ENCODE measurements at places on chromosomes 4 and X.

DNA sequence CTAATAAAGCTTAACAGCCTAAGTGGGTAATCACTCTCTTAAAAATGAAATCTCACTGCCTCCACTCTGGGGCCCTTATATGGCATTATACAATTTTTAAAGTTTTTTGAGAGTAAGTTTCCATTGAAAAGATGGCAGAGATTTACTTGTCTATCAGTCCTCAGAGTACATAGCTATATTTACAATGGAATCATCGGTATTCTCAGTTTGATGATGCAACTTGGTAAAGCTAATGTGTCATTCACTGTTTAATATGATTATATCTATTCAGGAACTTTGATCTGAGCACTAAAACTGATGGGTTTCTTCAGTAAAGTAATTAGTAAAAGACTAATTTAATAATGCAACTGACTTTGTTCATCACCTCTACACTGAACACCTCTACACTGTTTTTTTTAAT, 51.6 kb downstream of the CT47B1 start:
- DNase-seq: no peak

DNA sequence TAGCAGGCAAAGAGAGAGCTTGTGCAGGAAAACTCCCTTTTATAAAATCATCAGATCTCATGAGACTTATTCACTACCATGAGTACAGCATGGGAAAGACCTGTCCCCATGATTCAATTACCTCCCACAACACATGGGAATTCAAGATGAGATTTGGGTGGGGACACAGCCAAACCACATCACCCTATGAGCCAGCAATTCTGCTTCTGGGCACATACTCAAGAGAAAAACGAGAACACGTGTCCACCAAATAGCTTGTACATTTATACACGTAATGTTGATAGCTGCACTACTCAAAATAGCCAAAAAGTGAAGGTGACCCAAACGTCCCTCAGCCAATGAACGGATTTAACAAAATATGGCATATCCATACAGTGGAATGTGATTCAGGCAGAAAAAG, 94.5 kb upstream of the DHRSX start:
- DNase-seq: no peak

- DNase-seq: no peak
Observed at GRCh38 chrX:118521435-118521834, 25.8 kb downstream of the DOCK11 start.

- no peak for DNase-seq
Observed at GRCh38 chrX:80751456-80751855, 58.2 kb downstream of the BRWD3 start.

- DNase-seq: no peak
Observed at GRCh38 chrX:133513123-133513522, 97.8 kb upstream of the GPC4 start.

DNA sequence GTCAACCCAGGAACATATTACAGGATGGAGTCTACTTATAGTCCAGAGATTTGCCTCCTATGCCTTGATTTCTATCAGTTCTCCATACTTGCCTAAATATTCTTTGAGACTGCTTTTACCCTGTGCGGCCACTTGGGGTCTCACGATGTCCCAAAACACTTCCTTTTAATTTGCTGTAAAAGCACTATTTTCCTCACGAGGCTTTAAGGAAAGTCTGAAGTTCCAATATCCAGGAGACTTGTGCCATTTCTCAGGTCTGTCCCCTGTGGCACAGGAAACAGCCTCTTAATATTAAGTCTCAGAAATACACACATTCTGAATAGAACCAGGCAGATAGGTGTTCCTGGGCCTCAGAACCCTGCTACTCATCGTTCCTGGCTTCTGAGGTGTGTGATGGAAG, 142.9 kb downstream of the TMEM164 start:
- no peak for DNase-seq

DNA sequence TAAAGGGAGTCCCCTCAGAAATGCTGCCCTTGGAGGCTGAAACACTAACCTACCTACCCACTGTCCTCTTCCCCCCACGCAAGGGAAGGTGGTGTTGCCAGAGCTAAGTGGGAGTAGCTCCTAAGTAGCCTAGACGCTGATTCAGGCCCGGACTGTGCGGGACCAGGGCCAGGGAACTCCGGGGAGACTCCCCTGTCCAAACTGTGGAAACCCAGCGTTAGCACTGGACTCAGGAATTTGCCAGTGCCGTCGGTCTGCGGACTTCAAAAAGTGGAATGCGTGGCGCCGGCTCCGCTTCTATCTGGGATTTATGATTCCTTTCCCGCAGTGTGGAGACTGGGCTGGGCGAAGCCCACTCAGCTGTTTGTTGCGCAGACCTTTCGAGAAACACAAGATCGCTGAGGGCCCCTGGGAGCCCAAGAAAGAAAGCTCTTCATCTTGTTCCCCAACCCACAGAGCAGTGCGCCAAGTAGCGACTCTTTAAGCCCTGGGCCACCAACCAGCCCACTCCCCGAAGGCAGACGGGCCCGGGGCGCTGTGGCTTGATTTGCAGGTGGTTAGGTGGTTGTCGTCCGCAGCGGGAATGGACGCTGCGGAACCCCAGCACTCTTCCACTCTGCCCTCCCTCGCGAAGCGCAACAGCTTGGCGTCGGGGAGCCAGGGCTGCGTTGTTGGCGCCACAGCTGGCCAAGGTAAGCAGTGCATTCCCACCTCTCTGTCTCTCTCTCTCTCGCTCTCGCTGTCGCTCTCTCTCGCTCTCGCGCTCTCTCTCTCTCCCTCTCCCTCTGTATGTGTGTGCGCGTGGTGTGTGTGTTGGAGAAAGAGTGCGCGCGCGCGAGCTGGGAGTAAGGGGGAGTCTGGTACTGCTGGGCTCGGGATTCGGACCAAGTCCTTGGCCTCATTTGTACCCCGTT, 2.0 kb downstream of the TMEM255A start:
- DNase-seq: peak; percentile 41

DNA sequence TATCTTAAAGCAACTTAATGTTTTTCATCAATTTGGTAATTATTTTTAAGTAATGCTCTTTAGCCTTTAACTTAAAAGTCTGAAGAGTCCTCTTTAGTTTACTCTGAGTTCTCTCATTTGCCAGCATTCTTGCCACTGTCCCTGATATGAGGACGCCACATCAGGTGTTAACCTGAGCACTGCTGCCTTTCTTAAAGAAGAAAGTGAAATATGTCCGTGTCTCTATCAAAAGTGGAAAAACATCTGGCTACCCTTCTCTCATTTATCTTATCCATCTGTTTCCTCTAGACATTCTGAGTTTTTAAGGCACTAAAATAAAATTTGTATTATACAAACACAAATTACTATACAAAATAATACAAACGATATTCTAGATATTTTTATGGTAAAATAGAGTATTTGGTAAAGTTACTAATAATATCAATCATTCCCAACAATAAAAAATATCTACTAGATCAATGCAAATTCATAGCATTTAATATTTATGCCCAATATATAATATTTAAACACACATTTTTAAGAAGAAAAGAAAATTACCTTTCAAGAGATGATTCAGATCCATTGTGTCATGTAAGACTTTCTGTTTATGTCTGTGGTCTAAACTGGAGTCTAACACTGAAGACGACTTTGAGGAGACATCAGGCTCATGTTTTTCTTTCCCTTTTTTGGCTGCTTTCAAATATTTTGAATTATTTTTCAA, 14.0 kb downstream of the CFAP97 start:
- DNase-seq: no peak

DNA sequence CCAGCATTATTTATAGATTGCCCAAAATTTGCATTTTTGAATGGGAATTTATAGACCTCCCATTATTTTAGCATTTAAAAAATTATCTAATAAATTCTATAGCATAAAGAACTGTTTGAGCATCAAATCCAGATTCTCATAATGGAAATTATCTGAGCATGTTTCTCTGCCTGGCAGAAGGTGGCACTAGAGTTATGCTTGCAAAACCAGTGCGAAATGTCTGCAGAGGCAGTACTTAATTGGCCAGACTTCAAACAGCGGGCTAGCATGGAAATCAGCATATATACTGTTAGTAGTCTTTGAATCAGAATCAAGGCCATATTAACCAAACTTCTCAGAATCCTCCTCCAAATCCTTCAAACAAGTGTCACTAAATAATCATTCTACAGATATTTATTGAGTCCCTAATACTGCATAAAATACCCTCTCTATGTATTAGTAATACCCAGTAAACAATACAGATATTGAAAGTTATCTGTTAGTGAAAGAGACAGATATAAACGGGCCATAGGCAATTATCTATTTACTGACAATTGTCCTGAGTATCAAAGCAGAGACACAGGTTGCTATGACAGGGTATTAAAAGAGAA, 78.7 kb upstream of the DCLK2 start:
- peak; percentile 3 for DNase-seq

DNA sequence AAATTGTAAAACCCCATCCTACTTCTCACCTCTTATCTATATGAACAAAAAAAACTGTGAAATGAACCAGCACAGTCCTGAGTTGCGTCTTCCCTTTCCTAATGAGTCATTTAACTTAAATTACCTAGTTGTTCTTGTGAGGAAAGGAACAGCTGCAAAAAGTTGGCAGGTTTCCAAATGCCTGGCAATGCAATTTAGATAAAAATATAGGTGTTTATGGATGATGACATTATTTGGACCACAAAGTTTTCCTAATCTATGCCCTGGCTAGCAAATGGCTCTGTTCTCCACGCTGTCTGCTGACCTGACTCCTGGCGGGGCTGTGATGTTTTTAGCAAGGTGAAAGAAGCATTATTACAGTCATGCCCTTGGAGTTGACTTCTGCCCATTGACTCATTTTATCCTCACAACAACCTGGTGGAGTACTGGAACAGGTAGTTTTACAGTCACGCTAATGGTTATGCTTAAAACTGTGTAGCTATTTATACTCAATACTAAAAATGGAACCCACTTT, 29.8 kb upstream of the RELL1 start:
- no peak for DNase-seq

GRCh38 chr4:61923179-61923578, 723.1 kb downstream of the ADGRL3 start:
- no peak for DNase-seq

- DNase-seq: no peak
Observed at GRCh38 chr4:7691982-7692381, 247.7 kb downstream of the AFAP1 start.

DNA sequence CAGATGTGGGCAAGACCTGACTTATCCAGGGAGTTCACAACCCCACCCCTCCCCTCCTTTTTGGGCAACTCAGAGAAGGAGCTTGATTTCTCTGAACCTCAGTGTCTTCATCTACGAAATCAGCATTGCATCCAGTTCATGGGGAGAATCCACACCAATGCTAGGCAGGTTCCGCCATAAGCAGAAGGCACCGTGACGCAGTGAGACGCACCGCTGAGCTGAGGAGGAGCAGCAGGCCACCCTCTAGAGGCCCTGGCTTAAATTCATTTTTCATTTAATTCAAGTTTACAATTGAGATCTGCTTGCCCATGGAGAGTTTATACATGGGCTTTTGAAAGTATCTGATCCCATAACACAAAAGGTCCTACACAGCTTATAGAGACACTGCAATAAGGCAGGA, 55.7 kb downstream of the CPZ start:
- no peak for DNase-seq

DNA sequence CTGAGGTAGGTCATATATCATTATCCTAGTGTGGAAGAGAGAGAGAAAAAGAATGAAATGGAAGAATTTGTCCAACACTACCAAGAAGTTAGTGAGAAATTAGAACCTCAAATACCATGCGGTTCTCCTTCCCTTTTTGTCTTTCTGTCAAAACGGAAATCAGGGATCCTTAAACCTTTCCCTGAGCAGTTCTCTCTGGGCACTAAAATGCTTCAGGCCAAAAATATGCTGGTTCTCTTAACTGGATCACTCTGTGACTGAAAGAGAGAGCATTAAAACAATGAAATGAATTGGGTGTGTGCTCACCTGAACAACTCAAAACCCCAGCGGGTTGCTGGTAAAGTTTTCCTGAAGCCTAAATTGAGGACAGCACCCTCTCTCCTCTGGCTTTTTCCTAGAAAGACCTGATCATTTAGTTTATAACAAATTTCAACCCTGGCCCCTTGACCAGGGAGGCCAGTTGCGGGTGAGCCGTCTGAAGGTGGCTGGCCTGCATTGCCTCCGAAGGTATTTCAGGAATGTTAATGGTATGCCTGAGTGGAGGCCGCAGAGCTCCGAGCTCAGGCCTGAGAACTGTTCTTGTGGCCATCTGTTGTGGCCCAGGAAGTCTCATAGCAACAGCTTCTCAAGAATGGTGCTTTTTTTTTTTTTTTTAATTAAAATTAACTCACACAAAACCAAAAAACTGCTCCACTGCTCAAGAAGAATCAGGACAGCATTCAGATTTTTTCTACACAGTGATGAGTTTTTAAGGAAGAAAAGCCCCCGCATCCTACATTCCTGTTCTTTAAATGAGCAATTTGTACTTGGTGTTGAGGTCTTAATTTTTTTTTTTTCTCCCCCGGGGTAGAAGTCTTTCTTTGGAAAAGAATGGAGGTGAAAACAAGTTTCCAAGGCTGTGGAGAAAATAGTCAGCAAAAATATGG, 155.1 kb downstream of the SHROOM3 start:
- no peak for DNase-seq

DNA sequence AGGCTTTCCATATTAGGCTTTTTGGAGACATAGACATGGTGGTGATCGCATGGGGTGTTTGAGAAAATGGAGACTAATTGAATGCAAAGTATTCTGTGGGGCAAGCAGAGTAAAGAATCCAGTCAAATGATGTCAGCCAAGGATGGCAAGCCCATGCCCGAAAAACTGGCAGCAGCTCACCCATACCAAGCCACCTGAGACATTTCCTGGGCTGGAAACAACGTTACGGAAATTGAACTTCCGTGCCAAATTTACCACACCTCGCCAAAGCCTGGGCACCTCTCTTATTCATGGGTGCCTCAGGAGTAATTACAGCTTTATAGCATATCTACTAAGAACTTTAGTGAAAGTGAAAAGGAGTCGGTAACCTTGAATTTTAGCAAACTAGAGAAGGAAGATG, 166.4 kb downstream of the CBR4 start:
- DNase-seq: no peak

GRCh38 chr4:28357990-28358389, 1497.3 kb downstream of the STIM2 start:
- no peak for DNase-seq

- DNase-seq: no peak
Observed at GRCh38 chr4:3276986-3277385, 15.8 kb upstream of the RGS12 start.

GRCh38 chr4:38983291-38983690, 48.9 kb downstream of the TMEM156 start:
- DNase-seq: no peak

DNA sequence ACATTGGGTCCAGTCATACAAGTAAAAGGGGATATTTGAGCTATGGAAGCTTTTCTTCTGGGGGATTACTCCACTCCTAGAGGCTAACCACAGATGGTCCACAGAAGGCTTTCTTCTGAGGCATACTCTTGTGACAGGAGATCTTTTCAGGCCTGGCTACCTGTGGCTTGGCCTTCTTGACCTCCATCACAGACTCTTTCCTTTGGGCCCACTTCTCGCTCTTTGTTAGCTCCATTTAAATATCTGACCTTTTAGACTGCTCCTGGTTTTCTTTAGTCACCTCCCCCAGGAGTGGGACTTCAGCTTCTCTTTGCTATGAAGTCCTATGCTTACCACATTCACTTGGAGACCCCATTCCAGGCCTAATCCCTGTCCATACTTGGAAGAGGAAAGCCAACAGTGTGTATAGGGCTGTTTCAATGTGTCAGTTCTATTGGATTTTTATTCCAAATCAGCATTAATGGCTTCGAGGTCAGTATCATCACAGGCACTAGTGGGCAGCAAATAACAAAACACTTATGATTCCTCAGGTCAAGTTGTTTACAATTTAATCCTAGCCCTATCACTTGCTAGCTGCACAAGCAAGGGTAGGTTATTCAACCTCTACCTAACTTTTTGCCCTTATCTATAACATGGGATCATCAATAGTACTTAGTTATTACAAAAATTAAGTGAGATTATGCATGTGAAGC, 26.3 kb downstream of the GPC3 start:
- DNase-seq: no peak

Measured in memory B cell (primary cell).